ENCODE measurements at places on chromosomes 12 and 14.

DNA sequence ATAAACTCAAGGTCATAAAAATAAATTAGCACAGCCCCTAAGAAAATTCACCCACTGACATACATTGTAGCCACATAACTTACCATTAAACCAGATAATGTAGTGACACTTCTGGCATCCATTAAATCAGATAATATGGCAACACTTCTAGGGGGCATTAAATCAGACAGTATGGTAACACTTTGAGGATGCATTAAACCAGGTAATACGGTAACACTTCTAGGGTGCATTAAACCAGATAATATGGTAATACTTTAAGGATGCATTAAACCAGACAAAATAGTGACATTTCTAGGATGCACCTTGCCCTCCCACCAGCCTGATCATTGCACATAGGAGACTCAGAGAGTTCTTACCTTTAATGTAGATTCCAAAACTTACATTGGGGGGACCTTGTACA lies 1220.5 kb upstream of the TMEM132C start:
- no peak for DNase-seq

- DNase-seq = no peak
Measured at GRCh38 chr12:21265932-21266331, 68.8 kb downstream of the SLCO1A2 start.

- DNase-seq = no peak
Measured at GRCh38 chr12:53830631-53831030, 78.9 kb upstream of the CISTR start.

GRCh38 chr12:29552324-29552927 lies 54.9 kb upstream of the OVCH1 start:
- DNase-seq = no peak
